NCI-H510A treated with DMSO at 0.1 percent for 48 hours (cell line): ENCODE measurements at places on chromosomes 6 and 20.

- DNase-seq = no peak
Measured at GRCh38 chr6:148625609-148626008, 121.2 kb upstream of the UST start.

- DNase-seq = no peak
Measured at GRCh38 chr6:90227213-90227612, 69.4 kb downstream of the BACH2 start.

GRCh38 chr6:7087066-7087465 is 20.7 kb upstream of the RREB1 start:
- no peak for DNase-seq

DNA sequence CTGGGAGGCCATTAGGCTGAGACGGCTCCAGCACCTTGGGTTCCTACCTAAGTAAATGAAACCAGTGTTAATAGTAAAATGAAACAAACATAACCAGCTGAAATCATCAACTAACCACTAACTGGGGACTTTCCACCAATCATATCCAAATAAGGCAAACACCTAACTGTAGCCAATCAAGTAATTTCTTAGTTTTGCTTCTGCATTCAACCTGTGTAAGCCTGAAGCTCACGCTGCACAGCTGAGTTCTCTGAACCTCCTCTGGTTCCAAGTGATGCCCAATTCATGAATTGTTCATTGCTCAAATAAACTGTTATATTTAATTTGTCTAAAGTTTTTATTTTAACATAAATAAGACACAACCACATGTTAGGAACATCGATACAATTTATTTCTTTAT is 22.5 kb downstream of the KLHL32 start:
- DNase-seq = no peak

GRCh38 chr6:40715570-40716403 is 128.6 kb upstream of the LRFN2 start:
- peak; percentile 70 for DNase-seq

GRCh38 chr20:58022711-58023110 is 205.7 kb downstream of the ANKRD60 start:
- DNase-seq = no peak

DNA sequence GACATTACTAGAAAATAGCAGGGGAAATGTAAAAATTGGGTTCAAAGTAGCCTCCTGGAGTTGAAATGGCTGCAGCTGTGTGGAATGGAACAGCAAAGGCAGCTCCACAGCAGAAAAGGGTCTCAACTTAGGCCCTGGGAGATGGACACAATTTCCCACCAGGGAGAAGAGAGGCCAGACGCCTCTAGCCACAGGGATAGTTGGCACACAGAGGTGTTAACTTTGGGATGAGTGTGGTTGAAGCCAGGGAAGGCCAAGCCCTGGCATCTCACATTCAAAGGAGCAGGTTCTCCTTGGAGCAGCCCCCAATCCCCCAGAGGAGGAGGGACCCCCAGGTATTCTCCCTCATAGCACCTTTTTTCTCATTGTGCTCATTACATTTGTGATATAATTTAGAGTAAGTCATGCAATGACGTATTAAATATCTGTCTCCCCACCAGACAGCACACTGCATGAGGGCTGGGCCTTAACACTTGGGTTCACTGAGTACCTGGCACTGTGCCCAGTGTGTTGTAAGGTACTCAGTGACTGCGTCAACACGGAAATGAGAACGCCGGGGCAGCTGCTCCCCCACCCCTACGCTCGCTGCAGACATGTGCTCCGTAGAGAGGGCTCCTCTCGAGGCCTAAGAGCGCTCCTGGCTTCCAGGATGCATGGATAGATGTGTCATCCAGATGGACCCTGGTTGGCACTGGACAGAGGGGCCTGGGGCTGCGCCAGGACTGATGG is 76.0 kb upstream of the CD93 start:
- DNase-seq = peak; percentile 99

DNA sequence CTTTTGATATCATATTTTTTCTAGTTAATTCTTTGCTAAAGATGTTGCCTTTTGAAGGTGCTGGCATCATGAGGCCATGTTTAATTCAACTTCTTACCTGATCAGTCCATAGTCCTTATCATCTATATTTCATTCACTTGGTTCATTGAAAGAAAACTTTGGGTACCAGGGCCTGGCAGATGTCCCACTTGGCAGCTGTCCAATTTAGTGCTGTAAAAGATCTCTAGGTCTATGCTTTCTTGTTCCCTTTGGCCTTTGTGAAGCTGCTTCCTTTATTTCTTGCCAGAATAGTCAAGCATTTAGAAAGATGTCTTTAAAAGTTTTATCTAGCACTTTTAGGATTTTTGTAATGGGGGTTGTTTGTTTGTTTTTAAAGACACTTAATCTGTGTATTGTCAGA is 61.7 kb upstream of the EYA4 start:
- no peak for DNase-seq

DNA sequence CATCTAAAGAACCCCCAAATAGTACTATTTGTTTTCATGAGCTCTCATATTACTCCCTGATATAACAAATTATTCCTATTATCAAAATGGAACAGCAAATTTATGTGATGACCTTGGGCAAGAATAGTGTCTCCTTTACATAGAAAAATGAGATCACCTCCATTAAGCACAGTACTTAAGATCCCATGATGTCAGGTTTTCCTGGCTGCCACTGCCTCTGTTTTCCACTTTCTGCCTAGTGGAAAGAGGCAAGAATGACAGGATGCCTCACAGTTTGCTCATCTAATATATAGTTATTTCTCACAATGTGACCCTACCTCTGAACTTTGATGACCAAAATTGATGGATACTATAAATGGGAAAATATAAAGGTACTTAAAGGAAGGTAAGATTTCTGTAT is 260.1 kb upstream of the SGK1 start:
- no peak for DNase-seq

DNA sequence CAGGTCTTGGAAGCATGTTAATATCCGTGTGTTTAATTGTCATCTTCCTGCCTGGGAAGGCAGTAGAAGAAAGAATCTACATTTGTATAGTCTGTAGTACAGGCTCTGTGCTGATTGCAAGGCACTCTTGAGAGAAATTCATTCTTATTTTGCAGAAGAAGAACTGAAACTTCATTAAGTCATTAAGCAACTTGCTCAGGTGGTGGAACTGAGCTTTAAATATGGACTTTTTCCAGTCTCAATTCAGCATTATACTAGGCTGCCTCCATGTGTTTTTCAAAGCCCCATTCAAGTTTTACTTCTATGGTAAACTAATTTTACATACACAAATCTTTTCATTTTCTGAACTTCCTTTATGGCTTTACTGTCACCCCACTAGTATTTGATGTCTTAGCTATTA is 18.7 kb downstream of the ZNF451 start:
- DNase-seq = no peak

DNA sequence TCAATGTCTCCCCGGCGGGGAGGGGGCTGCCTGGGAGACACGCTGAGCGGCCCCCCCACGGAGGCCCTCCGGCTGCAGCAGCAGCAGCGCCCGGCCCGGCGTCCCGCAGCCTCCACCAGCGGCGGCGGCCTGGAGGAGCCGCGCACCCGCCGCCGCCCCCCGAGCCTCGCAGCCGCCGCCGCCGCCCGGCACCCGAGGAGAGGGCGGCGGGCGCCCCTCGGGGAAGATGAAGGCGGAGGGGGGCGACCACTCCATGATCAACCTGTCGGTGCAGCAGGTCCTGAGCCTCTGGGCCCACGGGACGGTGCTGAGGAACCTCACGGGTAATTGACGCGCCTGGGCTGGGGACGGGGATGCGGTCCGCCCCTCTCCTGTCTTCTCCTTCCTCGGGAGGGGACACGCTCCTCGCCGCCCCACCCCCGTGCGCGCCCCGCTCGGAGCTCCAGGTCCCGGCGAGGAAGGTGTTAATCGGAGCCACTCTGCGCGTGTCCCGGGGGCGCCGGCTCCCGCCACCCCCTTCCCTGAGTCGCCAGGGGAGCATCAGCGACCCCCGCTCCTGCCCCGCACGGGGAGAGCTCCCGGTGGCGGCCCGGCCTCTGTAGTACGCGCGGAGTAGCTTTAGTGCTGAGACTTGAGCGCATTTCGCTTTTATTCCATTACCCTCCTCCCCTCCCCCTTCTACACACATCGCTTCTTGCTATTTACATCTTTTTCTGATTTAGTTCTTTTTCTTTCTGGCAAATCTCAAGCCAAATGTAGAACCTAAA is 686 bp downstream of the TMEM170B start:
- DNase-seq = peak; percentile 1

GRCh38 chr20:20076297-20077065 is 24.1 kb downstream of the CFAP61 start:
- DNase-seq = no peak

GRCh38 chr20:2385026-2385425 is 4.3 kb downstream of the TGM6 start:
- no peak for DNase-seq

DNA sequence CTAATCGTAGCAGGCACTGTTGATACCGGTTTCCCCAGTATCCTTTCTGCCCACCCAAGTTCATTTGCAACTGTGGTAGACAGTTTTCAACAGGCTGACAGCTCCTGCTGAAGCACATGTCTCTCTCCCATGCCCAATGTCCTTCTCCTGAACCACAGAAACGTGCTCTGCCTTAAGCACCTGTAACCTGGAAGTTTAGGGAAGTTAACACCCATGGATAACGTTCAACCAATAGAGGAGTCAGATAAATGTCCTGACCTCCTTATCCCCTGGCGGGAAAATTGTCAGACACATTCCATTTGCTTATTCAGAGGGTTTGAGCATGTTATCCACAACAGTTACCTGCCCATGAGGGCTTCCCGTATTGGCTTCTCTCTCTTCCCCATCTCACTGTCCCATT is 29.8 kb upstream of the MOCS1 start:
- no peak for DNase-seq

DNA sequence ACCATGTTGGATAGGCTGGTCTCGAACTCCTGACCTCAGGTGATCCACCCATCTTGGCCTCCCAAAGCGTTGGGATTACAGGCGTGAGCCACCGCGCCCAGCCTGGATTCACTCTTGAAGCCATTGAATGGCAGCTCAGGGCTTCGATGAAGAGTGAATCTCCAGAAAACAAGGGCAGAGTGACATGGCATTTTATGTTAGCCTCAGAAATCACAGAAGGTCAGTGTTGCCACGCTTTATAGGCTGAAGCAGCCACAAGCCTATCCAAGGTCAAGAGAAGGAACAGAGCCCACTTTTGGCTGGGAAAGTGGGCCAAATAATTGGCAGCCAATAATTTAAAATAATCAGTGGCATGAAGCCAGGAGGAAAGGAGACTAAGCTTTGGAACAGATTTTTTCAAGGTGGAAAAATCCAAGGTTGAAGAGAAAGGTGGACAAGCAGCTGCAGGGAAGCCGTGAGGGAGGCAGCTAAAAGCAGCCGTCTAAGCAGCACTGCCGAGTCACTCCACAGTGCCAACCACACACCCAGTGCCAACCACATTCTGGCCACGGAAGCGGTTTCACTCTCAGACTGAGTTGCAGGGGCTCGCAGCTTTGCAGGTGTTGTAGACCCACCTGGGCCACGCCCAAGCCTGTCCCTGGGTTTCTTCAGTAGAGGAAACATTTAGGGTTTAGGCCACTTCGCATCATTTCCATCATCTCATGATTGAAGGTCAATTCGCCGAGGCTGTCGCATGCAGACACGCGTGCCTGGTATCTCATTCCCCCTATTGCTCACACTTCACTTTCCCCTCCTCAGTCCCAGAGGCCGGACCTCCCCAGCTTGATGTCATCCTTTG is 17.4 kb upstream of the AVP start:
- no peak for DNase-seq

DNA sequence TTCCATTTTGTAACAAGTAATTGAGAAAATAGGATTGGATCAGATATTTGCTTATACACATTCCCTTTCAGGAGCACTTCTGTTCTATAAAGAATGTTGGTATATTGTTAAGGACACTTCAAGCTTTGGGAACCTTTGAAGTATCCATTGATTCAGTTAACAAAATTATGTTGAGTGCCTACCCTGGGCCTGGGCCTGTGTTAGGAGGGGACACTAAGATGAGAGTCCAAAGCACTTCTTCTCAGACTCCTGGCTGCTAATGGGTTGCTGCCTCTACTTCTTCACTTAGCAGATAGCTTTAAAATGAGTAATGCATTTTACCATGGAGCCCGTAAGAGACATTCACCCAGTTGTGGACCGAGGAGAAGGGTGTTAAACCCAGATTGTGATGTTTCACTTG is 40.3 kb downstream of the PTPN1 start:
- peak; percentile 29 for DNase-seq

- no peak for DNase-seq
Measured at GRCh38 chr6:134840086-134840867, 109.6 kb downstream of the ALDH8A1 start.

- peak; percentile 99 for DNase-seq
Measured at GRCh38 chr6:26122793-26123674, 35.8 kb downstream of the HFE start.

GRCh38 chr20:17533396-17533795 is 2.2 kb upstream of the BFSP1 start:
- DNase-seq = peak; percentile 52

- DNase-seq = no peak
Measured at GRCh38 chr6:39243809-39244208, 14.5 kb upstream of the KCNK5 start.

- DNase-seq = no peak
Measured at GRCh38 chr20:41433203-41433602, 66.6 kb upstream of the EMILIN3 start.

- DNase-seq = no peak
Measured at GRCh38 chr20:59398537-59399205, 98.3 kb downstream of the EDN3 start.

- no peak for DNase-seq
Measured at GRCh38 chr6:81480139-81480538, 272.3 kb downstream of the TENT5A start.

DNA sequence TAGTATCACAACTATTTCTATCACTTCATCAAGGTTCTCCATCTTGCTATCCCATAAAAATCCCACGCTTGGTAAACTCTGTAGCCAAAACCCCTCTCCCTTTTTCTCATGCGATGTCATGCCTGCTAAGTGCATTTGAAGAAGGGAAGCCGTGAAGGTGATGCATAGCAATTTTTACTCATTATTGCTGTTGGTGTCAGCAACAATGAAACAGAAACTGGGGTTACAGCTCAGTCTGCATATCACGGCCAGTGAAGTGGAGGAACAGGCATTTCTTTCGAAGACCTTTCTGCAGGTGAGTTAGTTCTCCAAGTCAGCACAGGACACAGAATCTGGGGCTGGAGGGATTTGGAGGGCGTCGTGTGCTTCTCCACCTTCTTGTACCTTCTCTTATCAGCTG is 5.8 kb downstream of the UNC93A start:
- no peak for DNase-seq

GRCh38 chr20:41571006-41571405 is 47.2 kb downstream of the CHD6 start:
- no peak for DNase-seq

DNA sequence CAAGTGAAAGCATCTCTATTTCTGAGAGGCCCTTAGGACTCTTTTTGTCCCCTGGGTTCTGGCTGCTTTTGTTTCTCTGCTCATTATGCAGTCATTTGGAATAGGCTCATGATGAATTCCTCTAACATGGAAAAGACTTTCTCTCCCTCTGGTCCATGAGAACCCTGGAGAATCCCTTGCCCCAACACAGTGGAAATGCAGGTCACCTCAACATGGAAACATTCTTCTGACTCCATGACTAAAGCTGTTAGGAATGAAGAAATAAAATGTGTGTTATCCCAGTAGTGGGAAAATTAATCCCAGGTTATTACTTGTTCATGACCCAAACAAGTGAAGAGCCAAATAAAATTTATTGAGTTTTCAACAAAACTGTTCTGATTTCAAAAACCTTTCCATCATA is 458.6 kb downstream of the EPM2A start:
- no peak for DNase-seq
